ENCODE measurements at places on chromosomes 7 and 10.

GRCh38 chr10:43226851-43227845 is 39.7 kb downstream of the RASGEF1A start:
- DNase-seq: no peak

GRCh38 chr10:100890673-100891317 is 22.0 kb upstream of the SLF2 start:
- DNase-seq: no peak

- no peak for DNase-seq
Observed at GRCh38 chr7:121544726-121545125, 148.6 kb upstream of the FAM3C start.

DNA sequence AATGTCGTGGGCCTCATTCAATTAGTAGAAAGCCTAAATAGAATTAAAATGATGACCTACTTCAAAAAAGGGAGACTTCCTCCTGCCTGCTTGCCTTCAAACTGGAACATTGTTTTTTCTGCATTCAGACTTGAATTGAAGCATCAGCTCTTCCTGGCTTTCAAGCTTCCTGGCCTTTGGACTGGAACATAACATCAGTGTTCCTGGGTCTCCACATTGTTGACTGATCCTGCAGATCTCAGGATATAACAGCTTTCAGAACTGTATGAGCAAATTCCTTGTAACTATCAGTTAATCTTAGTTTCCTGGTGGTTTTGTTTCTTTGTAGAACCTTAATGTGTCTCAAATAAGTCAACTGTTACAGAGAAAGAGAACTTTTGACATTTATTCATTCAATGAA is 18.6 kb downstream of the MAGI2 start:
- DNase-seq: no peak

GRCh38 chr10:31886885-31887284 is 41.7 kb downstream of the ARHGAP12 start:
- no peak for DNase-seq

- DNase-seq: no peak
Observed at GRCh38 chr7:90455163-90456030, 14.0 kb upstream of the PTTG1IP2 start.

DNA sequence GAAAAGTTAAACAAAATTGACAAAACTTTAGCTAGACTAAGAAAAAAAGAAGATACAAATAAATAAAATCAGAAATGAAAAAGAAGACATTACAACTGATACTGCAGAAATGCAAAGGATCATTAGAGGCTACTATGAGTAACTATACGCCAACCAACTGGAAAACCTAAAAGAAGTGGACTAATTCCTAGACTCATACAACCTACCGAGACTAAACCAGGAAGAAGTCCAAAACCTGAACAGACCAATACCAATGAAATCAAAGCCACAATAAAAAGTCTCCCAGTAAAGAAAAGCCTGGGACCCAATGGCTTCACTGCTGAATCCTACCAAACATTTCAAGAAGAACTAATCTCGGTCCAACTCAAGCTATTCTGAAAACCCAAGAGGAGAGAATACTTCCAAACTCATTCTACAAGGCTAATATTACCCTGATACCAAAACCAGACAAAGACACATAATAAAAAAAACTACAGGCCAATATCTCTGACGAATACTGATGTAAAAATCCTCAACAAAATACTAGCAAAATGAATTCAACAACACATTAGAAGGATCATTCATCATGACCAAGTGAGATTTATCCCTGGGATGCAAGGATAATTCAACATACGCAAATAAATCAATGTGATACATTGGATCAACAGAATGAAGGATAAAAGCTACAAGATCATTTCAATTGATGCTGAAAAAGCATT is 20.3 kb downstream of the ELAPOR2 start:
- DNase-seq: no peak

GRCh38 chr7:21338728-21339164 is 89.1 kb upstream of the SP4 start:
- DNase-seq: no peak

GRCh38 chr10:126868371-126868770 is 36.9 kb upstream of the DOCK1 start:
- DNase-seq: no peak

DNA sequence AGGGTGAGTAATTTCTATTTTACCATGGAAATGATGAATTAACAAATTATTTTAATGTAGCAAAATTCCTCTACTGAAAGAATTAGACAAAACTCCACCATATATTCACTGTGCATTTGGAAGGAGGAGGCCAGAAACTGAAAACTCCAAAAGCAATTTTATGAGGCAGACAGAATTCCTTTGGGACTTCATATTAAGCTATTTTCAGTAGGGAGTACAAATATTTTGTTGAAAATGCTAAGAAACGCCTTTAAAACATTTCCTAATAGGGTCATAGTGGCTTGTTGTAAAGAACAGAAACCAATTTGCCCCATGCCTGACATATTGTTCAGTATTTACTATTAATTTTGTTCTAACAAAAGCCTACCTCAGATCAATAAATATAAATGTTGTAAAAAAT is 117.8 kb downstream of the TES start:
- no peak for DNase-seq

GRCh38 chr7:55533050-55533728 is 39.1 kb downstream of the VOPP1 start:
- DNase-seq: no peak

DNA sequence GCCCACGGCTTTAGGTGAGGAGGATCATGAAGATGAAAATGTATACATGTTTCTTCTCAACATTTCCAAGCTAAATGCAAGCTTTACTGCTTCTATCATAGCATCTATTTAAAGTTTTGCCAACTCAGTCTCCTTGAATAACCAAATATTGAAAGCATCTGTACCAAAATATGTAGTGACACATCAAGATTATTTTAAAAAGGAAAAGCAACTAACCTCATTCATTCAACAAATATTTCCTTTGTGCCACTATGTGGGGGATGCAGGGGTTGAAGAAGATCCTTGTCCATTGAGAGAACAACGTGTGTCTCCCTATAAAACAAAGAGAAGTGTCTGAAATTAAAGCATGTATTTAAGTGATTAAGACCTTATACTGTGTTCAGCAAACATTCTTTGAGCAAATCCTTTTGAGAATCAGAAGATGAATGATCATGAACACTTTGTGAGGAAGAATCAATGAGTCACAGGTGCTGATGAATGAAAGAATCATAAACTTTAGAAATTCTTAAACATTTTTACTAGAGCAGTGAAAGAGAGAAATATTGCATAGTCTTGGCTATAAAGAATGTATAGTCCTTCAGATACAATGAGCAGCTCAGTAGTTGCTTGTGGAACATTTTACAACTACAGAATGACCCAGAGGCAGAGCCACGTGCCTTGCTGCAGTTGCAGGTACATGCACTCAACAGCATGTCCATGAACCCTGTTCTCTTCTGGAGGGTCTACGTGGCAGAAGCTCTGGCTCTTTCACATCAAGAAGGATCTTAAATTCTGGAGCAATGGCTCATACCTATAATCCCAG is 13.9 kb downstream of the TAS2R60 start:
- no peak for DNase-seq

GRCh38 chr10:88200312-88201032 is 337.0 kb downstream of the PTEN start:
- DNase-seq: no peak

DNA sequence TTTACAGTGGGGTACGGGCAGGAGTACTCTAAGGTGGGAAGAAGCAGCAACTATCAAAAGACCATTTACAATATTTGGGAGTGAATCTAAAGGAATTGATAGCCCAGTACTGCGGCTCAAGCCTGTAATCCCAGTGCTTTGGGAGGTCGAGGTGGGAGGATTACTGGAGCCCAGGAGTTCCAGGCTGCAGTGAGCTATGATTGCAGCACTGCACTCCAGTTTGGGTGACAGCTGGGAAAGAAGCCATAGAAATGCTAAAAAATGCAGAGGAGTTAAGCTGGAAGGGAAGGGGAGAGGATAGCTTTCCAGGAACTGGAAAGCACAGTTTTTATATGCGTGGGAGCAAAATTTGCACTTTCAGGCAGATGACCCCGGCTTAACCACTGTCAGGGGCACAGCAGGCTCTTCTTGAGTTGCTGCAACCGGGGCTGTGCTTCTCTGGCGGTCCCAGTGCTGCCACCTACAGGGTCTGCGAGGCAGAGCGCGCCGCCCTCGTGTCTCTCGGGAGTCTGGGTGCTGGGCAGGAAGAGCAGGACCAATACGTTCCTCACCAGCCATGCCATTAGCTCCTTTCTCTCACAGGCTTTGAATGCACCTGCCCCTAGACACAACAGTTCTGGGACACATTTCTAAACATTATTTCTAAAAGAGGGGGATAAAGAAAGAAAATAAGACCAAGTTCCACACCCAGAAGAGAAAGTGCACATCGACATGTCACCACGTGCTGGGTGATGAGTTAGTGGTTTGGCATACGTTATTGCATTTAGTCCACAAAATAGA is 10.1 kb upstream of the BMPER start:
- DNase-seq: no peak

DNA sequence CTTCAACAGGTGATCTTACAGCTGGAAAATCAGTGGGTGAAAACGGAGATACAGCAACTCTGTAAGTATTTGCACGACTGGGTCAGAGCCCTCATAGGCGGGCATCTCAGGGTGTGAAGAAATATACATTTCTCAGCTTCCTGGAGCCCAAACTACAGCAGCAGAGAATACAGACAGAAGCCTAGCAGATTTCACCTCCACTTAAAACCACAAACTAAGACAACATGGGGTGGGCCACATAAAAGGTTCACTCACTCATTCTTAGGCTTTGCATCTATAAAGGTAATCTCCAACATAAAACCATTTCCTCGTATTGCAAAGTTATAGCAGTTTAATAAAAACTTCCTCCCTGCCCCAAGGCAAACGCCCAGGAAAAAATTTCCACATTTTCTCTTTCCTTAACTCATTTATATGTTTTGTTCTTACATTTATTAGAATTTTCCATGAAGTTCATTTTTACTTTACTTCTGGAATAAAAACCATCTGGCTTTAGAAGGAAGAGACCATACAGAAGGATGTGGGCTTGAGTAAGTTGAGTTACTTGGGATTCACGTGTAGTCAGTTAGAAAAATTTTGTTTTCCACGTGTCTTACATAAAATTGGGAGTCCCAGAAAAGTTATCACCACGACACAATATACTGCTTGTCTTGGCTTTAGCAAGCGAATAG is 327.1 kb downstream of the FRMD4A start:
- DNase-seq: no peak

DNA sequence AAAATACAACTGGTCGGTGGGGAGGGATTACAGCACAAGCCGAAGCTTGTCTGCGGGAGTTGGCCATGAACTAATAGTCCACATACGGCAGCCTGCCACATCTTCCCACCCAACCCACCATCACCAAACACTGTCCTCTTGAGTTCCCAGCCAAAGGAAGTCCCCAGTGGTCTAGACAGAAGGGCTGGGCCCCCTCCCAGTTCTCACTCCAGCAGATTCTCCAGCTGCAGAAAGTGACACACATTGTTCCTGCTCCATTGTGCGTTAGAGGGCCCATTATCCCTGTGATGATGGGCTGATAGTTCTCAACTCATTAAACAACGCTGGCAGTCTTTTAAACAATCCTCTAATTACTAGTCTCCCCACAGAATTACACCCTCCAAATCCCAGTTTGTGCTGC is 148.0 kb downstream of the FGFR2 start:
- no peak for DNase-seq

DNA sequence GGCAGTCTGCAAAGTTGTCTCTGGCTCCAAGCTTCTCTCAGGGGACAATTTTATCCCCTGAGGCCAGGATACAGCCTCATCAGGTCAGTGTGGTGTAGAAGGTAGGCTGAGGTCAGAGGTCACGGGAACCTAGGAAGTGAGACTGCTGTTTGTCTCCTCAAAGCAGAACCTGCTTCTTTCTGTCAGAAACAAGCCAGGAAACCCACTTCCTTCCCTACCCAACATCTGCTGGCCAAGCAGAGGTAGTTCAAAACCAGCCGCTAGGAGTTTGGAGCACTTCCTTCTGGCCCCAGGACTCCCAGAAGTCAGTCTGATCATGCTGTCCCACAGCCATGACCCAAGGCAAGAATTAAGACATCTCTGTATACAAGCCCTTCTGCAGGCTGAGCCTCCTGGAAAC is 12.2 kb downstream of the CLRN3 start:
- no peak for DNase-seq

- no peak for DNase-seq
Observed at GRCh38 chr7:88301924-88302323, 4.8 kb downstream of the STEAP4 start.

DNA sequence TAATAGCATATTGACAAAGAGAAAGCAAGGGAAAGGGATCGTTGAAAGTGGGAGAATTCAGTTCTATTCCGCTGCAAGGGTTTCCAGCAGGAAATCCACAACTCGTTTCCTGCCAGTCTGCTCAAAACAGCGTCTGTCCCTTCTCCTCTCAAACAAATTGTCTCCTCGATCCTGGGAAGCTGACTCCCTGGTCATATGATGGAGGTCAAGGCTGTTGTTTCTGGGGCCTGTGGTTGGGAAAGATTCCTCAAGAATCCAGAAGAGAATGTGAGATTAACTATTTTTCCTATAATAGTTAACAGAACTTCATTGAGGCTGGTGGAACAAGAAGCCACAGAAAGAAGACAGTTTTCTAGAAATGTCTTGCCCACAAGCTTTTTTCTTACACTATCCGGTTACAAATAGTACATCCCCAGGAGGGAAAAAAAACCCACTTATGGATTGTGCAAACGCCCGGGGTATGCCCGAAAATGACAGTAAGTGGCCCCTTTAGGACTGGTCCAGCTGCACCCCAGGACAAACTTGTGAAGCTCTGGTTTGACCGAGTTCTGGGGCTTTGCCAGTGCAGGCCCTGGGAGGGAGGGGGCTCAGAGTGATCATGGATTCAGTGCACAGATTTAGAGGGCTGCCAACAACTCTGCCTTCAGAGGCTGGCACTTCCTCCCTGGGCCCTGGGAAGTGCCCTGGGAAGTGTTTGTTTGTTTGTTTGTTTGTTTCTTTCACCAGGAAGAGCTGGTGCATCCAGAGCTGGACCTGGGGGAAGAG is 49.4 kb upstream of the CTBP2 start:
- no peak for DNase-seq

DNA sequence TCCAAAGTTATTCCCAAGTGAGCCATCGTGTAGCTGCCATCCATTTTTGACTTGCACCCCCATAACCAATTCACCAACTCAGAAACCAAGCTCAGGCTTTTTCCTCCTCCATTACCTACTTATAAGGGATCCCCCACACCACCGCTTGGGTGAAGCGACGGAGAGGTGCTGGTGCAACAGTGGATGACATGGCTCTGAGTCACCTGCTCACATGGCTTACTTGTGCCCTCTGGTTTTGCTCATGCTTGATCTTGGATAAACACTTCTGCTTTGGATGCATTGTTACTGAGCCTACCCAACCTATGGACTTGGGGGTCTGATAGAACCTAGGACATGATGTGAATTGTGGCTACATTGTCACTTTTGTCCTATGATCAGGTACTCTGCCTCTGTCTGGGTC is 12.0 kb upstream of the AKR1B1 start:
- no peak for DNase-seq
